ENCODE measurements at places on chromosomes 1 and 21.

GRCh38 chr1:1574721-1575537 lies at the start of gene SSU72:
TSS of gene SSU72 (minus strand) at chr1:1574863. CDS start at chr1:1574557, 306 bp downstream.
- peaks cover 40% of the 10 kb centered on the region for H3K36me3 ChIP-seq
- H3K27ac ChIP-seq = peak within 1 kb of the TSS; percentile 99
- peak within 1 kb of the TSS; percentile 97 for H3K4me3 ChIP-seq
- DNase-seq = peak; percentile 95
- peaks cover 34% of the 10 kb centered on the region for H3K4me1 ChIP-seq
- H3K27me3 ChIP-seq = no peaks in the 10 kb centered on the region

- peaks cover 19% of the 10 kb centered on the region for H3K4me1 ChIP-seq
- DNase-seq = peak; percentile 73
- no peaks in the 10 kb centered on the region for H3K36me3 ChIP-seq
- peak overlapping the region; percentile 60 for H3K4me3 ChIP-seq
- peaks cover under 1% of the 10 kb centered on the region for H3K27me3 ChIP-seq
- H3K27ac ChIP-seq = peak overlapping the region; percentile 84
These were observed 38.7 kb upstream of the TTC34 start for GRCh38 chr1:2840036-2840809.

DNA sequence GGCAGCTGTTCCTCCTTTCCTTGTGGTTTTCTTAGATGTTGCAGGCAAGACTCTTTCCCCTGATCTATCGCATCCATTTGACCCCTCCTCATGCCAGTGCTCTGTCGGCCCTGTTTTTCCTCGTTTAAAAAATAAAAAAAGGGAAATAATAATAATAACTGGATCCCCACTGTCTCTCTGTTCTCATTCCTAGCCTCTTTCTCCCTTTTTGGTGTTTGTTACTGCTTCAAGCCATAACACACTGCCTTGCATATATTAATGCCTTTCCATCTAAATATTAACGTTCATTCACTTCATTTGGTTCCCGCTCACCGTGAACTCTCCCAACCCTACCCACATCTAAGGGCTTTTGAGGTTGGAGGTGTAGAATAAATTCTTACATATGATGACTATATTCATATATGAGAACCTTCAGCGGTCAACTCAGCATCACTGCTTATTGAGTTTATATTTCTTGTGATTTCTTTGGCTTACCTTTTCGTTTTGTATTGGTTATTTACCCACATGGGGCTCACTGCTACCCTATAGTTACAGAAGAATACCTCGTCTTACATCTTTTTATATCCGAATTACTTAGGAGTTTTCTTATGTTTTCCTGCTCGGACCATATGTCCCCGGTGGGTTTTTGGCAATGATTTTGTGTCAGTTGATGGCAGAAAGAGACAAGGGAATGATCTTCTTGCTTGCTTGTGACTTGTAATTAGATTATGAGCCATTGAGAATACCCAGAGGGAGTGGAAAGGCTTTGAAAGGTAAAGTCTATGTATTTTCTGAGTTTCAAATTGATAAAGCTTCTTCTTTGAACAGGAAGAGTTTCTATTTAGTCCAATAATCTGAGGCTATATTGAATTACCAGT lies 805 bp downstream of the ATG4C start:
- peaks cover 11% of the 10 kb centered on the region for H3K27me3 ChIP-seq
- no peak for DNase-seq
- H3K4me3 ChIP-seq = no peak overlapping the region
- peaks cover 4% of the 10 kb centered on the region for H3K36me3 ChIP-seq
- H3K27ac ChIP-seq = no peak overlapping the region

DNA sequence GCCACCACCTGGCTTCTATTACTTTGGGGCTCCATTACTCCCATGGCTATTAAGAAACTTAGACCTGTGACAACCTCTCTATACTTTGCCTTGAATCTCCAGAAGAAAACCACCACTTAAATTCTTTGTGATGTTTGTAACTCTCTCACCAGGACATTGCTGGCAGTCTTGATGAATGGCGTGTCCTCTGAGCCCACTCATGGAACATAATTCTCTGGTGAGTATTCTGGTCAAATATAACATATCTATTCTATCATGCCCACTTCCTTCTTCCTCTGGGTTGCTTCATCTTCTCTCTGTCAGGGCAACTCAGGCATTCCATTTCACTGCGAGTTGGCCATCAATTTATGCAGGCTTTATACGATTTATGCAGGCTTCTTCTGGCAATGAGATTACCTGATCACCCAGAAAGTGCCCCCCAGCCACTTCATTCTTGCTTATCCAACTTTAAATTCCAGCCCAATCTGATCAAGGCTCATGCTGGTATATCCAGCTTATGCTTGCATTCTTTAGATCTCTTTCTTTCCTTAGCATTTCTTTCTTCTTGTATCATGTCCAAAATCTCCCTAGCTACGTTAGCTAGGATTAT lies 112.0 kb upstream of the CHRM3 start:
- H3K27ac ChIP-seq = no peak overlapping the region
- H3K4me3 ChIP-seq = no peak overlapping the region
- no peak for DNase-seq
- no peaks in the 10 kb centered on the region for H3K27me3 ChIP-seq

DNA sequence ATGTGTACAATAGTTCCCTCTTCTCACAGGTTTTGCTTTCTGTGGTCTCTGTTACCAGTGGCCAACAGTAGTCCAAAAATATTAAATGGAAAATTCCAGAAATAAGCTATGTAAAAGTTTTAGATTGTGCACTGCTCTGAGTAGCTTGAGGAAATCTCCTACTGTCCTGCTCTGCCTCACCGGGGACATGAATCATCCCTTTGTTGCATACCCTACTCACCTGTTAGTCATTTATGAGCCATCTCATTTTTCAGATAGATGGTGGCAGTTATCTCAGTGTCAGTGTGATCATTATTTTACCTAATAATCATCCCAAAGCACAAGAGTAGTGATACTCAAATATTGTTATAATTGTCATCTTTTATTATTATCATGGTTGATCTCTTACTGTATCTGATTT lies 688.1 kb downstream of the PLA2G4A start:
- H3K4me1 ChIP-seq = no peaks in the 10 kb centered on the region
- H3K27ac ChIP-seq = no peak overlapping the region
- no peak overlapping the region for H3K4me3 ChIP-seq
- H3K27me3 ChIP-seq = no peaks in the 10 kb centered on the region

- H3K4me3 ChIP-seq = no peak overlapping the region
- H3K36me3 ChIP-seq = no peaks in the 10 kb centered on the region
- no peak overlapping the region for H3K27ac ChIP-seq
- no peak for DNase-seq
- H3K4me1 ChIP-seq = no peaks in the 10 kb centered on the region
These were observed 114.0 kb upstream of the ZNF644 start for GRCh38 chr1:91135799-91136198.

- H3K4me3 ChIP-seq = no peak overlapping the region
- H3K4me1 ChIP-seq = no peaks in the 10 kb centered on the region
- no peaks in the 10 kb centered on the region for H3K36me3 ChIP-seq
These were observed 633.3 kb upstream of the CAMK1G start for GRCh38 chr1:208950206-208950605.

GRCh38 chr1:11499601-11500331 lies 20.8 kb downstream of the DISP3 start:
- H3K36me3 ChIP-seq = peaks cover 4% of the 10 kb centered on the region
- no peaks in the 10 kb centered on the region for H3K4me1 ChIP-seq
- peak; percentile 12 for DNase-seq
- no peak overlapping the region for H3K27ac ChIP-seq

GRCh38 chr1:198876371-198876871 lies 237.6 kb downstream of the PTPRC start:
- H3K4me3 ChIP-seq = no peak overlapping the region
- H3K27me3 ChIP-seq = no peaks in the 10 kb centered on the region
- peaks cover 33% of the 10 kb centered on the region for H3K36me3 ChIP-seq
- H3K4me1 ChIP-seq = peaks cover 19% of the 10 kb centered on the region
- no peak for DNase-seq
- no peak overlapping the region for H3K27ac ChIP-seq

DNA sequence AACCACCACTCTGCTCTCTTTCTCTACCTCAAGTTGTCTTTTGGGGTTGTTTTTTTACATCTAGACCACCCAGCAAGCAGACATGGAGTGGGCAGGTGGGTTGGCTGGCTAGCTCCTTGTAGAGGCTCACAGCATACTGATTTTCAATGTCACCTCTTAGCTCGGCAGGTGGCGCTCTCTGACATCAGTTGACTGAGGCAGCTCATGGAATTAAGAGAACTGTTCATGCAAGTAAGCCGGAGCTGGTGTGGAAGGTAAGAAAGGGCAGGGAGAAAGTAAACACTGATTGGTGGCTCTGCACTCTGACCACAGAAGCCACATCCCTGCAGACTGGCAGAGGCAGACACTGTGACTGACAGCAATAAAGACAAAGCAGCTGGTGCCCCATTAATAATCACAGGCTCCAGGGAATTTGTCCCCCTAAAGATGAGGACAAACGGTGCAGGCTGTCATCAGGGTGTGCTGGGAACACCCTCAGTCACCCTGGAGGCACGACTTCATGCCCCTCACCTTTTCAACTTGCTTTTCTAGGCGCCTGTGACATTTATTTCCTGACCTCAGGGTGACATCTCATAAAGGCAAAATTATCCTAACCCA lies 226.8 kb downstream of the LMX1A start:
- peaks cover 18% of the 10 kb centered on the region for H3K27me3 ChIP-seq
- no peak overlapping the region for H3K27ac ChIP-seq
- no peaks in the 10 kb centered on the region for H3K36me3 ChIP-seq
- H3K4me3 ChIP-seq = no peak overlapping the region

- H3K4me1 ChIP-seq = no peaks in the 10 kb centered on the region
- no peak overlapping the region for H3K27ac ChIP-seq
- peaks cover 2% of the 10 kb centered on the region for H3K27me3 ChIP-seq
- H3K36me3 ChIP-seq = no peaks in the 10 kb centered on the region
These were observed 27.1 kb upstream of the SHE start for GRCh38 chr1:154529308-154529707.

- no peak overlapping the region for H3K4me3 ChIP-seq
- H3K27me3 ChIP-seq = no peaks in the 10 kb centered on the region
- peaks cover 84% of the 10 kb centered on the region for H3K36me3 ChIP-seq
These were observed 54.3 kb upstream of the C1orf198 start for GRCh38 chr1:230922620-230923019.

DNA sequence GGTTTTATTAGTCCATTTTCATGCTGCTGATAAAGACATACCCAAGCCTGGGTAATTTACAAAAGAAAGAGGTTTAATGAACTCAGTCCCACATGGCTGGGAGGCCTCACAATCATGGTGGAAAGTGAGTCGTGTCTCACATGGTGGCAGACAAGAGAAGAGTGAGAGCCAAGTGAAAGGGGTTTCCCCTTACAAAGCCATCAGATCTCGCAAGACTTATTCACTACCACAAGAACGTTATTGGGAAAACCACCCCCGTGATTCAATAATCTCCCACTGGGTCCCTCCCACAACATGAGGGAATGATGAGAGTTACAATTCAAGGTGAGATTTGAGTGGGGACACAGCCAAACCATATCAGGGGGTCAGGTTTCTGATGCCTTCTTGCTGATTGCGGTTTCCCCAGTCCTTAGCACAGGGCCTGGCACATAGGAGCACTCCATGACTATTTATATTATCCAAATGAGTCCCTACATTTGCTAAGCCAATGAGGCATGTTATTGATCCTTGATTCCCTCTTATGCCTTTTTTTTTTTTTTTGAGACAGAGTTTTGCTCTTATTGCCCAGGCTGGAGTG lies 35.3 kb upstream of the PAXBP1 start:
- H3K4me3 ChIP-seq = no peak overlapping the region
- peak overlapping the region; percentile 90 for H3K27ac ChIP-seq

DNA sequence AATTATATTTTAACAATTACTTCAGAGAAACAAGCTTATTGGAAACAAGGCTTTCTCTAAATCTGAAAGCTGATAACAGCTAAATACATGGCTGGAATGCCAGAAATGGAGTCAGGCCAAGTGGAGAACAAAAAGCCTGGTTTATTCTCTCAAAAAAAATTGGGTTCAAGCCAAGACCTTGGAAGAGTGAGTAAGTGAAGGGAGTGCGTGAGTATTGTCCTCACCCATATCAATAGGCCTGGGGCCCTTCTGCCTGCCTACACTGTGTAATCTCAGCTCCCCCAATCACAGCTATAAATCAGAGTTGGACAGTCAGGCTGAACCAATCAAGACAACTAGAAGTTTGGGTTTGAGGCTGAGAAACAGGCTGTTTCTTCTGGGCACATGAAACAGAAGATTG lies 7.4 kb downstream of the KYAT3 start:
- H3K27ac ChIP-seq = peak overlapping the region; percentile 80
- no peak overlapping the region for H3K4me3 ChIP-seq
- DNase-seq = no peak
- H3K36me3 ChIP-seq = peaks cover 87% of the 10 kb centered on the region
- peaks cover 92% of the 10 kb centered on the region for H3K4me1 ChIP-seq

DNA sequence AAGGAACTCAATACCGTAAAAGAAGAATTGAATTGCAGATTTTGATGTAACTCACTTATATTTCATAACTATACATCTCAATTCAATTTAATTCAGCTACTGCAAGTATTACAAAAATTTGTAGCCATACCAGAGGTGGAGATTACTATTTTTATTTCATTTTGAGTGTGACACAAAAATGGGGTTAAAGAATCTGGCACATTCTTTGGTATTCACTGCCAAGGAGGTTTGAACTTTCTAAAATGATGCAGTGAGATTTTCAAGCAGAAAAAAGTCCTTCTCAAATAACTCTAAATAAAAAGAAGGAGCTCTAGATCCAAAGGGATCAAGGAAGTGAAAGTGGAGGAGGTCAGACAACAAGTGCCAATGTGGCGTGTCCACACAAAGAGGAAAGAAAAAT lies 569.0 kb downstream of the DPYD start:
- no peak overlapping the region for H3K27ac ChIP-seq
- DNase-seq = no peak
- H3K36me3 ChIP-seq = peaks cover 17% of the 10 kb centered on the region

GRCh38 chr1:167051907-167052306 lies 38.3 kb downstream of the GPA33 start:
- H3K4me1 ChIP-seq = no peaks in the 10 kb centered on the region
- no peak for DNase-seq
- no peak overlapping the region for H3K4me3 ChIP-seq
- no peaks in the 10 kb centered on the region for H3K27me3 ChIP-seq
- H3K36me3 ChIP-seq = no peaks in the 10 kb centered on the region

DNA sequence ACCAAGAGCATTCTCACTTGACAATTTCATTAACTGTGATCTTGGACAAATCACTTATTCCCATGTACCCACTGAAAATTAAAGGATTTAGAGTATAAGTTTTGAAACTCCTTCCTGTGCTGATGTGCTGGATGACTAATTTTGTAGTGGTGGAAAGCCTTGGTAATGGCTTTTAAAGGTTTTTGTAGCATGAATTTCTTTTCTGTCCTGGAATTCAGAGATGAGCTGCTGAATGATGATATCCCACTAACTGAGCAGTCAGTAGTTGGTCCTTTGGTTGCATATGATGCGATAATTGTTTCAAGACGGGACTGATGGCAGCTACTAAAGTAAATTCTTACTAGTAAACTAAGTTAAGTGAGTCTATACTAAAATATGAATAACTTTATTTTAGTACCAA lies 5.2 kb downstream of the RPL5 start:
- peak overlapping the region; percentile 100 for H3K27ac ChIP-seq
- H3K27me3 ChIP-seq = no peaks in the 10 kb centered on the region
- DNase-seq = no peak
- peak overlapping the region; percentile 97 for H3K4me3 ChIP-seq

GRCh38 chr21:34690793-34691175 lies 22.0 kb downstream of the CLIC6 start:
- peaks cover 39% of the 10 kb centered on the region for H3K27me3 ChIP-seq
- no peak overlapping the region for H3K4me3 ChIP-seq
- H3K4me1 ChIP-seq = peaks cover 4% of the 10 kb centered on the region
- no peak for DNase-seq
